ENCODE measurements at places on chromosomes 13 and 19.

DNA sequence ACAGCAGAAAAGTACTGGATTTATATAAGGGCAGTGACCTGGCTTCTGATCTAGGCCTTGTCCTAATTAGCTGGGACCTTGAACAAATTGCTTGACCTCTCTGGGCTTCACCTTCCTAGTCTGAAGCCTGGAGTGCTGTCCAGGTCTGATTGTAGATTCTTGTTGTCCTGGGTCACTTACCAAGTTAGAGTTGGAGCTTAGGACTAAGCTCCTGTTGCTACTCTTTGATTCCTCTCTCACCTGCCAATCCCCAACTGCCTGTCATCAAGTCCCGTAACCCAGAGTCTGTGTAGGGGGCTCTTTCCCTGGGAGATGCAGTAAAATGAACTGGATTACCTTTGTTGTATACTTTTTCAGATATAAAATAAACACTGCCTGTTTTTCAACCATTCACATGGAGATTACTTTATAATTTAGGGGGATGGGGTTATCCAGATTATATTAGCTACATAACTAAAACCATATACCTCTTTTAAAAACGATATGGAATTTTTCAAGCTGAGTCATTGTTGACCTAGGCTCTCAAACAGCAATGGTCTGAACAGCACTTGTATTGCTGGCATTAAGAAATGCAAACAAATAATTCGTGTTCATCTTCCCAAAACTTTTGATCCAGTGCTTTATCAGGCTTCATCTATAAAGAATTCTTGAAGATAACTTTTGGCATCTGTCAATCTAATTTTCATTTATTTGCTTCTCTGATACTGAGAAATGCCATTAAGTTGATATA is 5.8 kb downstream of the ARHGAP35 start:
- DNase-seq: no peak

DNA sequence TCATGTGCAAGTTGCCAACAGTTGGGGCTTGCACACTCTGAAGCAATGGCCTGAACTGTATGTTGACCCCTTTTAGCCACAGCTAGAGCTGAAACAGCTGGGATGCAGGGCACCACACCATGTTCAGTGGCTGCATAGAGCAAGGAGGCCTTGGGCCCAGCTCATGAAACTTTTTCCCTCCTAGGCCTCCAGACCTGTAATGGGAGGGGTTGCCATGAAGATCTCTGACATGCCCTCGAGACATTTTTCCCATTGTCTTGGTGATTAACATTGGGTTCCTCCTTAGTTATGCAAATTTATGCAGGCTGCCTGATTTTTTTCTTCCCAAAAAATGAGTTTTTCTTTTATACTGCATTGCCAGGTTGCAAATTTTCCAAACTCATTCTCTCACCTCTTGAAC is 165.1 kb upstream of the PRR20A start:
- DNase-seq: no peak

GRCh38 chr13:24215126-24215525 is 54.6 kb downstream of the SPATA13 start:
- no peak for DNase-seq

DNA sequence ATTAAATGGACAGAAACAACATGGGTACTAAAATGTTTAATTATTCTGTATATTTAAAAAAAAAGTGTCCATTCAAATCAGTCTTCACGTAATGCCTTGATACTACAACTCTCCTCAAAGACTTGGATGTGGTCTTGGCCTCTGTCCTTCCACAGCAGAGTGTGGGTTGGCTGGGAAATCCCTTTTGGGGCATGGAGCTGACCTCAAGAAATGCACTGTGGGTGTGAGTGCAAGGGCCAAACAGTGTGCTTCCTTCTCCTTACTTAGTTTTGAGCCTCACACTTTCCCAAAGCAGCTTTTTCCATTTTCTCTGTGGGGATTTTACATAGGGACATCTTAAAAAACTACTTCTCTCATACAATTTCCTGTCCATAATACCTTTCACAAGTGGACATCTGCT is 607.4 kb downstream of the EFNB2 start:
- DNase-seq: no peak

- no peak for DNase-seq
Measured at GRCh38 chr19:18183529-18183928, 9.5 kb upstream of the MPV17L2 start.

DNA sequence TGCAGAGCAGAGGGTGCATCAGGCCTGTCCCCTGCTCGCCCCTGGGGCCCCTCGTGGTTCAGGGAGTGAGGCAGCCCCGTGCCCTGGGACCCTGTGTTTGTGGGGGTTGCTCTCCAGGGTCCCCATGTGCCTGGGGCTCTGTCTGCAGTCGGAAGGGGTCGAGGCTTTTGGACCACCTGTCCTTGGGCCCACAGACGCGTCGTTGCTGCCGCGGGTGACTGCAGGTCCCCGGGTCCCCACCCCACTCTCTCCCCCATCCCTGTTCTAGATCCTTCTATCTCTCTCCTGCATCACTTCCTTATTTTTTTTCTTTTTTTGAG is 1.9 kb downstream of the PCSK4 start:
- no peak for DNase-seq

DNA sequence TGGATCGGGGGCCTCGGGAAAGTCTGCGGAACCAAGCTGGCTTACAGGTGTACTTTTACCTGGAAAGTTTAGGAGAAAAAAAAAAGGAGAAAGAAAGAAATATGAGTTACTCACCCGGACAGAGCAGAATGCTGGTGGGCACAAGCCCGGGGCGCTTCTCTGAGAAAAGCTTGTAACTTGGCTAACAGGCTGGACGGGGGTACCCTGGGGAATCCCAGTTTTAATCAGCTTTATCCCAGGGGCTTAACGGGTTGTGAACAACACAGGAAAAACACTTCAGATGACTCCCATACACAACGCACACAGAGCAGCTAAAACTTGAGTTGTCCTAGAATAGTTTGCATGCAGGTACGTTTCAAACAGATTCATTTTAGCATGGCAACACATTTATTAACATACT is 37.3 kb downstream of the KLF2 start:
- no peak for DNase-seq
